ENCODE measurements at places on chromosomes 4 and X.

GRCh38 chr4:71211748-71212147 lies 127.1 kb upstream of the SLC4A4 start:
- DNase-seq: no peak

- no peak for DNase-seq
These were observed 6.7 kb downstream of the GPR34 start for GRCh38 chrX:41695426-41695825.

GRCh38 chr4:163193717-163194116 lies 27.0 kb upstream of the NAF1 start:
- DNase-seq: no peak

GRCh38 chrX:155886409-155886808 lies 5.3 kb downstream of the VAMP7 start:
- DNase-seq: no peak

DNA sequence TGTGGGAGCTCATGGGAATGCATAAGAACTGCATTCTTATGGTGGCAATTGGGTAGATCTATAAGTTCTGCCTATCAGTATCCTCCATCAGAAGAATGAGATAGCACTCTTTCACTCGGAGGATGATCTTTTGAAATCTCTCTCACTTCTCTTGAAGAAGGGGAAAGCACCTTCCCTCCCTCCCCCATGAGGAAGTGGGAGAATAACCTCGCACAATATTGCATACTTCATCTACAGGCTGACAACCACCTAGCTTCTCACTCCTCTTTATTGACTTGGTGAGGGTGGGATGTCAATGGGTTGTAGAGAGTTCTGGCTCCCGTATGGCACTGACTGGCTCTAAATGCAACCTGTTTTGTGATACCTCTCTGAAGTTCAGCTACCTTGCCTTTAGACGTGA lies 146.7 kb upstream of the SPOCK3 start:
- no peak for DNase-seq

DNA sequence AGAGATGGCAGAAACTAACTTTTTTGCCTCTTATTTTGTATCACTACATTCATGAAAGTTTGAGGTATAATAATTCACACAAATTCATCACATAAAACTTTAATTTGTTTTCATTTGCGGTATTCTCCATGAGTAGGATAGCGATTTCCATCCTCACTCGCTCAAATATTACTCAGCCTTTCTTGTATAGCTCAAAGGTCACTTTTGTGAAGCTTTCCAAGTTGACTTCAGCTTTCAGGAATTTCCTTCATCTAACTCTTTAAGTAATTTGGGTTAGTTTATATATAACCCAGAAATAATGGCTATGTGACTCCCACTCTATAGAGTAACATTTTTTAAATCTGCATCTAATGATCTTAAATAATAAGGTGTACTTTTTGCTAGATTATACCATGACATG lies 314.4 kb downstream of the IL1RAPL1 start:
- DNase-seq: no peak

DNA sequence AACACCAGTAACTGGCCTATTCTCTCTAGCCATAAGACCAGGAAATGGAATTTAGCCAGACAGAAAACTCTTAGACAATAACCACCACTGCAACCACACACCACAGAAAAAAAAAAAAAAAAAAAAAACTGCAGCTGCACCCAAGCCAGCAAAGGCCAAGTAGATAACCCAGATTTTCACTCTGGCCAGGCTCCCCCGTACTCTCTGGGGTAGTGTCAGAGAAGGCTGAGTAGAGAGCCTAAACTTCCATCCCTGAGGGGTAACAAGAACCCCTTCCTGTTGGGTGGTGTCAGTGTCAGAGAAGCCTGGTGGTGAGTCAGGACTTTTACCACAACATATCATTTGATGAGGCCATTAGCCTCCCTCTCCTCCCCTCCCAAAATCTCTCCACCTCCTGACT lies 5.6 kb upstream of the DLG3 start:
- no peak for DNase-seq

DNA sequence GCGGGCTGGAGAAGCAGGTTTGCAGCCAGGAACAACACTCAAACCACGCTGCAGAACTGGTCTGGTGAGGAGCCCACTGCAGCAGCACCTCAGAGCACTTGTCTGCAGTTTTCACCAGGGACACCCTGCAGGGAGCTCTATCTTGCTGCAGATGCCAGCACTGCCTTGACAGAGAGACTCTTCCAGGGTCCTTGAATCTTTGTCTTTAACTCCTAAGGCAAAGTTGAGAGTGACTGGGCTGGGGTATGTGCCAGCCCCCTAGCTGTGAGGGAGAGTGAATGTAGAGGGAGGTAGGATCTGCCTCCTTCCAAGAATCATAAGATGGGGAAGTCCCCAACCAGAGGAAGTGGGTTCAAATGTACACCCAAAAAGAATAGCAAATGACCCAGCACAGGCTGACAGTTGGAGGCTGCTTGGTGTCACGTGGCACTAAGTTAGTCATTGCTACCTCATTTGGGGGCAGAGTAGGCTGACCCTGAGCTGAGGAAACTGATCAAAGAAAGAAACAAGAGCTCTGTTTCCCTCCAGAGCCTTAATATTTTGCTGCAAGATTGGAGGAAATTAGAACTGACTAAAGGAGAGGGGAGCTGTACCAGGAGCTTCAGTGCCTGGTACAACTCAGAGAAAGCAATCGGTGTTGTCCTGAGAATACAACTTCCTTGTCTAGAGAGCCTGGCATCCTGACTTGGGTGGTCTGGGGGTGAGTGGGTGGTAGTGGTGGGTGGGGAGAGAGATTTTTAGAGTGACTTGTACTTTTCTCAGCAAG lies 28.2 kb upstream of the HUWE1 start:
- peak; percentile 40 for DNase-seq

GRCh38 chr4:151727365-151727764 lies 33.4 kb downstream of the GATB start:
- DNase-seq: no peak

- no peak for DNase-seq
These were observed 883.3 kb downstream of the TRIML1 start for GRCh38 chr4:189022440-189023035.

GRCh38 chr4:56026596-56026995 lies 77.9 kb downstream of the CEP135 start:
- no peak for DNase-seq

Data from stimulated activated CD8-positive, alpha-beta memory T cell treated with anti-CD3 and anti-CD28 coated beads, Interleukin-4, amount 100 ng/mL, for 4 hours (primary cell).